Vagina (tissue), 2 donors: ENCODE measurements at places on chromosomes 1 and 21. TPM values are rescaled to one million over a fixed set of nuclear protein-coding genes. Genes with fewer than 3 reads are reported as not detected.

IL20 gene
- total RNA-seq = not detected

CFAP126 gene
- not detected for total RNA-seq

PLPPR5 gene
- not detected for total RNA-seq

MYBPH gene
- total RNA-seq = not detected

ATG4C gene
- 5.9 TPM for total RNA-seq
